ENCODE measurements at places on chromosomes 6 and 20.
A peak's percentile ranks its signal among the peaks of the same experiment; 100 is the strongest.

DNA sequence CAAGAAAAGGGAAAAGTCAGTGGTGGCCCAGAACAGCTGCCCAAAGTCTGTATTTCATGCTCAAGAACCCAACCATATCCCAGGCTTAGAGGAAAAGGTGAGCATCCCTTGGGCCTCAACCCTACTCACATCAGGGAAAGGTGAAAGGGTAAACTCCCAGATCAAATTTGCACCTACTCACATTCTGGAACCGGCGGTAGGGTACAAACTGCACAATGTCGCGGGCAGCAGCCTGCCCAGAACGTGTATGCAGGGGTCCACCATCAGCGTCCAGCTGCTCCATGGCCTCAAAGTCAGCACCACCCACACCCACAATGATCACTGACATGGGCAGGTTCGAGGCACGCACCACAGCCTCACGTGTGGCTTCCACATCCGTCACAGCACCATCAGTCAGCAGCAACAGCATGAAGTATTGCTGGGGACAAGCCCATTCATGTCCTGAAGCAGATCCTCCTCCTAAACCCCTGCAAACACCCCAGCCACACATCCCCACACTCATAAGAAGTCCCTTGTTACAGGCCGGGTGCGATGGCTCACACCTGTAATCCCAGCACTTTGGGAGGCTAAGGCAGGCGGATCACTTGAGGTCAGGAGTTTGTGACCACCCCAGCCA, 10.9 kb downstream of the SPAG4 start:
- DNase-seq = no peak

DNA sequence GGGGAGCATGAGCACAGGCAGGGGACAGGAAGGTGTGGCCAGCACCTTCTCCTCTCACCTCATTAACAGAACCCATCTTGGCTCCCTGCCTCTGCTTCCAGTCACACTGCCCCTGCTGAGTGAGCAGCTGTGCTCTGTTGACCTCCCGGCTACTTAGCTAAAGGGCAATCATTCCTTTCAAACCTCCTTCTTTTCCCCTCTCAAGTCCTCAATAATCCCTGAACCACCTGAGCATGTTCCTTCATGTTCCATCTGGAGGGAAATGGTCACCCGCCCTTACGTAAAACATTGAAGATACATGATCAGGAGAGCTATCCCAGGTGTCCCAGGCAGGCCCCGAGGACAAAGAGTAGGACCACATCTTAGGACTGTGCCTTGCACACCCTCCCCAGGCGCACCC, 21.7 kb upstream of the MRPS10 start:
- no peak for DNase-seq

- no peak for DNase-seq
Measured at GRCh38 chr20:56952258-56953047, 314.0 kb downstream of the BMP7 start.

DNA sequence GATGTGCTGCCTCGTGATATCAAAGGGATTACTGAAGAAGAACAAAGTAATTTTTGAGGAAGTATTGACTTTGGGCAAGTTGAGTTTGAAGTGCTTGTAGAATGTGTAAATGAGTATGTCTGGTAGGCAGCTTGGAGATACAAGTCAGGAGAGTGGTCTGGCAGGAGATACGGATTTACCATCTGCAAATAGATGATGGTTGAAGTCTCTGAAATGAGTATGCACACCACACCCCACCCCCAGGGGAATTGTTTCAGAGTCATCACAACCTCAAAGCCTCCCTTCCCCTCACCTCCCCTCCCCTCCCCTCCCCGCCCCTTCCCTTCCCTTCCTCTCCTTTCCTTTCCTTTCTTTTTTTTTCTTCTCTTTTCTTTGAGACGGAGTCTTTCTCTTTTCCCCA, 16.4 kb upstream of the MCUR1 start:
- DNase-seq = no peak

GRCh38 chr20:46332373-46333160, 24.3 kb upstream of the CDH22 start:
- no peak for DNase-seq

- no peak for DNase-seq
Measured at GRCh38 chr6:66210964-66211363, 503.9 kb upstream of the EYS start.

DNA sequence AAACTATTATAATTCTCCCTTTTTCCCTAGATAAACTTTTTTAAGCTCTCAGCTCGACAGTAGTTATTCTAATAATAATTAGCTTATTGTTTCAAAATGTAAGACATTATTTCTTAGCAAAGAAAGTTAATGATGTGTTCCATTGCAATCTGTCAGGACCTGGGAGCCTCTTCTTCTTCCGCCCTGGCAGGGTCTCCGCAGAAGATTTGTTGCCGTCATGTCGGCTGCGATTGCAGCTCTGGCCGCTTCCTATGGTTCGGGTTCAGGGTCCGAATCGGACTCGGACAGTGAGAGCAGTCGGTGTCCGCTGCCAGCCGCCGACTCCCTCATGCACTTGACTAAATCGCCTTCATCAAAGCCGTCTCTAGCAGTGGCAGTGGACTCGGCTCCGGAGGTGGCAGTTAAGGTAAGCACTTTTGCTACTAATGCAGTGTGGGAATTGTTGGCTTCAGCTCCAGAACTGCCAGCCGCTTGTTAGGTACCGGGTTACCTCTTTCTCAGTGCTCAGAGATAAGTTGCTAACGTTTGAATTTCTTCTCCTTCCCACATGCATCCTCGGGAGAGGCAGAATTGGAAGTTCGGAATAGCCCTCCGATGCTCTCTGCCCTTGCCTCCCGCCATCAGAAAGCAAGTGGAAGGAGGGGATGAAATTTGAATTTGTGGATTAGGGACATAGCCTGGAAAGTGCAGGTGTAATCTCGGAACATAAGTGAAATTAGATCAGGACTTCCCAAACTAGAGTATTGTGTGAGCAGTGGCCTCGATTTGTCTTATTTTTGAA, at the start of gene CDC40:
TSS of gene CDC40 (plus strand) at position 200 of the 781 bp plus-strand sequence. CDS start at position 218, 18 bp downstream.
- peak; percentile 41 for DNase-seq

GRCh38 chr6:50848989-50849795, 30.5 kb downstream of the TFAP2B start:
- no peak for DNase-seq

- DNase-seq = no peak
Measured at GRCh38 chr20:60820149-60820548, 431.9 kb upstream of the CDH4 start.

- no peak for DNase-seq
Measured at GRCh38 chr6:35534407-35535170, 21.9 kb upstream of the TULP1 start.

DNA sequence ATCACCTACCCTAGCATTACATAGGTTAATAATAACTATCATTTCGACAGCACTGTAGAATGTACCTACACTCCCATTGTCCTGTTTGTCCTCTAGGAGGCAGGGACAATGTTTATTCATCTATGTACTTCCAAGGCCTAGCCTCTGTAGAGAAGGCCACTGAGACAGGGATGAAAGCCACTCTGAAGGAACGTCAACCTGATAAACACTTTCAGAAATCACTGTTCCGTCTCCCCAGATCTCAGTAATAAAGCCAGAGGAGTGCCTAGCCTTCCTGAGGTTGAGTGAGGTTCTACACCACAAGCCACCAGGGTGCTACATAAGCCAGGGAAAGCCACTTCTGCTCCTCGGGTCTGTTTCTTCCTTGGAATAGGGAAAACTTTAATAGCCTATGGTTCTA, 44.8 kb downstream of the POPDC3 start:
- DNase-seq = no peak

DNA sequence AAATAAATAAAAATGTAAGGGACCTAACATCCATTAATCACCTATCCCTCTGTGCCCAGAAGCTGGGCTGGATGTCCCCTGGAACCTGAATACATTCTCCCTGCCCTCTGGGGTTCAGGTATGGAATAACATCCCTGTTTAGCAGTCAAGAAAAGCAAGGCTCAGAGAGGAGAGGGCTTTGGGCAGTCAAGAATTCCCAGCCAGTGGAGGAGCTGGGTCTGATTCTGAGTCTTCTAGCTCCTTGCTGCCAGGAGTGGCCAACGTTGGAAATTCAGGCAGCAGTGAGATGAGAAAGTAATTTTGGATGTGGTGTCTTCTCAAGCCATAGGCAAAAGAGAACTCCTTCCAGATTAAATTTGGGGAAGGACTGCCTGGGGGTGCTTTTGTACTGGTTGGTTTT, 42.6 kb upstream of the ZNFX1 start:
- no peak for DNase-seq

DNA sequence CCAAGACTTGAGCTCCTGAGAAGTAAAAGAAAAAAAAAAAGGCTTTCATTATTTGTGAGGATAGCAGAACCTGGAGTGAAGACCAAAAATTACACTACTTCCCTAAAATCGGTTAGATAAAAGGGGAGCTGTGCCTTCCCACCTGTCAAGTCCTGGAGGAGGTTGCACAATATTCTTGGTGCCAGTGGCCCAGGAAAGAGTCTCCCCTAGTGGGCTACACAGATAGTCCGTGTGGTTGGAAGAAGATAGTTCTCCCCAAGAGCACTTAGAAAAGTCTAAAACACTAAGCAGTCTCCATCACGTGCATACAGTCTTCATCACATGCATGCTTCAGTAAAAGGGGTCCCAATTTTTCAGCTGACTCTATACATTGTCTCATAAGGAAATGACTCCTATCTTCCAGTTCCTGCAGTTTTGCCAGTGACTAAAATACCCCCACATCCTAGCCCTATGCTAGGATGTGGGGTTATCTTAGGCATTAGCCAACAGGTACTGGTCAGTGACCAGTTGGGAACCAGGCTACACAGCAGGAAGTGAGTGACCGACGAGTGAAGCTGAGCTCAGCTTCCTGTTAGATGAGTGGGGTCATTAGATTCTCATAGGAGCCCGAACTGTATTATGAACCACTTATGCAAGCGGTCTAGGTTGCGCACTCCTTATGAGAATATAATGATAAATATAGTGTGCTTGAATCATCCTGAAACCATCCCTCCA, 199.5 kb upstream of the FAM83B start:
- DNase-seq = no peak

- no peak for DNase-seq
Measured at GRCh38 chr6:2863901-2864300, 22.2 kb upstream of the SERPINB1 start.

GRCh38 chr6:109595998-109596397, 95.0 kb downstream of the AK9 start:
- no peak for DNase-seq

Measured in stimulated activated CD4-positive, alpha-beta T cell treated with anti-CD3 and anti-CD28 coated beads, Interleukin-1b, Interleukin-23, amount 100 ng/mL, for 24 hours (primary cell).